ENCODE measurements at places on chromosomes 3 and 15. TPM values are rescaled to one million over a fixed set of nuclear protein-coding genes. Genes with fewer than 3 reads are reported as not detected.

The MTHFS gene
- 76.4 TPM for polyA plus RNA-seq

DNA sequence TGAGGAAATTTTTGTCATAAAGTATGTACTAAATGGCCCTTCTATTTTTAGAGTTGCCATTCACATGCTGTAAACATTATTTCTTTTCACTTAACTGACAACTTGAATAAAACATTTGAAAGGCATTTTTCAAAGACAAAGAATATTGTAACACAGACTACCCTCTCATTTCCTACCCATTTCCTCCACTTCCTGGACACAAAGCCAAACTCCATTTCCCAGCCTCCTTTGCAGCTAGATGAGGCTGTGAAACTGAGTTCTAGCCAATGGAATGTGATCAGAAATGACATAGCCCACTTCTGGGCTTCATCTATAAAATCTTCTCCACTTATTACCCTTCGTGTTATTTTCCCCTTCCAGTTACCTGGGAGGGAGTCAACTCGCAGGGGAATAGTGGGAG is 288.9 kb upstream of the DPH6 start:
- no peak for DNase-seq

The ANKRD63 gene
- not detected for polyA plus RNA-seq

DNA sequence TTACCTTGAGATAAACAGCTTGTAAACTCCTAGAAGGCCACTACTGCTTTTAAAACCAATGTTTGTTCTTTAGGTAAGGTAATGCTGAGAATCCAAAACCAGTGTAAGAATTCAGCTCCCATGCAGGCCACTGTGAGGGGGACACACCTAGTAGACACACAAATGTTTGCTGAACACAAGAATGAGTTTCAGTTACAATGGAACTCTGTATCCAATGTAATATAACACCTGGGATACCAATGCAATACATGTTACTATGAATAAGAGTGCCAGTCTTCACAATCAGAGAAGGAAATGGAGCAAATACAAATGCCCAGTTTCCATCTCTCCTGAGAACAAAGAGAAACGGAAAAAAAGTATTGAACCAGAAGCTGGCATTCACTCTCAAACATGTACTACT is 65.9 kb downstream of the IGF2BP2 start:
- no peak for DNase-seq

GRCh38 chr3:191775451-191776233 is 314.7 kb downstream of the PYDC2 start:
- no peak for DNase-seq

DNA sequence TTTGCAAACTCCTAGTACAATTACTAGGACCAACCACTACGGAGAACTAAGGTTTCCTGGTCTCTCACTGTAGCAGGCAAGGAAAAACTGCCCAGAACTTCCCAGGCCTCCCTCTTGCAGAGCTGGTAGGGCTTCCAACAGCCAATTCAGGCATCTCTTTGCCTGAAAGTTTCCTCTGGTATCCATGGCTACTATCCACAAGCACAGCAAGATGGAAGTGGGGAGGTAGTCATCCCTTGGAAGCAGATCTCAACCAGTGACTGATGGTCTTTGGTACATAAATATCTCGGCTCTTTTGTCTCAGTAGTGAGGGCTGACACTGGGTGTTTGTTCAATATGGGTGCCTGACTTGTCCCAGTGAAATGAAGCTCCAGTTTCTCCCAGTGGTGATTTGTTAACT is 201.3 kb upstream of the MRPL3 start:
- DNase-seq, result no peak

The ATP13A4 gene
- 0.19 TPM for polyA plus RNA-seq

- no peak for DNase-seq
These were observed 588.7 kb upstream of the CBLB start for GRCh38 chr3:106457281-106458180.

GRCh38 chr15:85749261-85750151 is 45.2 kb downstream of the KLHL25 start:
- DNase-seq, result no peak

- DNase-seq, result no peak
These were observed 215.0 kb upstream of the LRIG1 start for GRCh38 chr3:66715806-66716205.

GRCh38 chr3:25818335-25818734 is 28.4 kb downstream of the OXSM start:
- no peak for DNase-seq

DNA sequence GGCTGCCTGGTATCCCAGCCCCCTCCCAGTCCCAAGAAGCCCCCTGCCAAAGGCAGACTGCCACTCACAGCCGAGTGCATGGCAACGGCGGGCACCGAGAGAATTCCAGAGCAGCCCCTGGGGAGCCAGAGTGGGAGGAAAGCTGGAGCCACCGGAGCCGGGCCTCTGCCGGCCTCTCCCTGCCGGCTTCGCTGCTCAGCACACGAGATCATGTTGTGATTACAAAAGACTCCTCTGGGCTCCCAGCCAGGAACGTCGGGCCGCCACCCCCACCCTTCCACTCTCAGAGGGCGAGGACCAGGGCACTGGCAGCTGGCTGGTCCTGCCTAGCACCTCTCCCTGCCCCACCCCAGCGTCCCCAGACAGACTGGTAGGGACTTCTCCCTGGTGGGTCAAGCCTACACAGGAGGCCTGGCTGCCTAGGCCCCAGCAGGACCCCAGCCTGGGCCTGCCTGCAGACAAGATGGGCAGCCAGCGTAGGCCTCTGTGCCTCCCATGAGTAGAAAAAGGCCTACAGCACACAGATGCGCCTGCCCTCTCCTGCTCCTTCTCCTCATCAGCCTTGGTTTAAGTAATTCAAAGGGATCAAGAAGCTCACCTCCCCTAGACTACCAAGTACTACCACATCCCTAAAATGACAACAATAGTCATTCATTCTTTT is at the start of gene CCDC9B:
Gene CCDC9B, minus strand, starts transcription at position 200 of the 661 bp plus-strand sequence. Its CDS starts 120 bp downstream, at position 80.
- DNase-seq, result peak; percentile 70

Measured in CD14-positive monocyte (primary cell).